ENCODE measurements at places on chromosomes 4 and X. TPM values are rescaled to one million over a fixed set of nuclear protein-coding genes. Genes with fewer than 3 reads are reported as not detected.

- DNase-seq: peak; percentile 9
Observed at GRCh38 chr4:151674804-151675391, 85.9 kb downstream of the GATB start.

GRCh38 chrX:154046031-154046781, 26.5 kb upstream of the IRAK1 start:
- DNase-seq: no peak

GRCh38 chr4:100306018-100306417, 115.8 kb upstream of the DDIT4L start:
- DNase-seq: no peak

GRCh38 chr4:86530183-86530582, 63.9 kb upstream of the PTPN13 start:
- DNase-seq: no peak

GRCh38 chr4:54215379-54216077, 13.6 kb upstream of the PDGFRA start:
- no peak for DNase-seq

DNA sequence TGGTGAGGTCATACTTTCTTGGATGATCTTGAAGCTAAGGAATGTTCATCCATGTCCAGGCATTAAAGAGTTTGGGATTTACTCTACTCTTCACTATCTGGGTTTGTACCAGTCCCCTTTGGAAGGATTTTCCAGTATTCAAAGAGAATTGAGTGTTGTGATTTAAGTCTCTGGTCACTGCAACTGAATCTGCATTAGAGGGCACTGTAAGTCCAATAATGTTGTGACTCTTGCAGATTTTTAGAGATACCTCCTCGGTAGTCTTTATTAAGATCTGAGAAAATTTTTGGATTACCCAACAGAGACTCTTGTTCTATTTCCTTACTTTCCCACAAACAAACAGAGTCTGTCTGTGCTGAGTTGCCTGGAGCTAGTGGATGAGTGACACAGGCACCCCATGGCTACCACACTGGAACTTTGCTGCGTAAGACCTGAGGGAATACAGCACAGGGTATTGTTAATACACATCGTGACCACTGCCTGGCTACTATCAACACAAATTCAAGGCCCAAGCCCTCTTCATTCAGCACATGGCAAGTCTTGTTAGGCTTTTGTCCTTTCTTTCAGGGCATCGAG, 357.1 kb upstream of the KLHL4 start:
- no peak for DNase-seq

DNA sequence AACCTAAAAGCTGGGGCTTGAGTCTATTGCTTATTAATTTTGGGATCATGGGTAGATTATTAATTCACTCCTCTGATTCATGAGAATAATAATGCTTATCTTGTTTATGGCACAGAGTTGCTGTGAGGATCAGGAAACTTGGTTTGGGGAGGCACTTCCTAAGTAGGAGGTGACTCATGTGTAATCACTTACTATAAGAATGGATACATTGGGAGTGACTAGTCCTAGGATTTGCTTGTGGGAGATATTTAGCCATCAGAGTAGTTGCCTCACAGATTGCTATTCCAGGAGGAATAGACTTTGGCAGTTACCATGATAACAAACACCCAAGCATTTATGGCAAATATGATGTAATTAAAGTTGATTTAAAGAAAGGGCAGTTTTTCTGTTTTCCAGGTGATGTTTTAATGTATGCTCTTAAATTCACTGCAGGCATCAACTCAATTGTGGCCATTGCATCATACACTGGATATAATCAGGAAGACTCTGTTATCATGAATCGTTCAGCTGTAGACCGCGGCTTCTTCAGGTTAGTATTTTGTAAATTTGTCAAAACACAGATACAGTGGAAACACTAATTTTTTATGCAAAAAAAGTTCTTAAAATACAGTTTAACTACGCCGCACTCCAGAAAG, 41.9 kb downstream of the POLR2B start:
- DNase-seq: no peak

- no peak for DNase-seq
Observed at GRCh38 chr4:78291277-78291676, 234.2 kb downstream of the FRAS1 start.

DNA sequence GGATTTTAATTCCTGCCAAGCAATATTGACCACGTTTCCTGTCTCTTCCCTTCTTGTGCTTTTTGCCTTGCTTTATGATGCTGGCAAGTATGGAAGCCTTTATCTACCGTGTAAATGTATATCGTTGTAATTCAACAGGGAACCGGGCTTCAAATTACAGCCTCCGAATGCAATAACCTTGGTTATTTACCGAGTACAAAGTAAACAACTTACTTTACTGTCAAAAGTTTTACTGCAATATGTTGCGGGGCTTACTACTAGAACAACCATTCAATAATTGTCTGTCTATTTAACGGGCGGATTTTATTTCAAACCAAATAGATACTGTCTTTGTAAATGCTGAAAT, 73.1 kb downstream of the PALLD start:
- no peak for DNase-seq

GRCh38 chr4:30610361-30610760, 109.8 kb upstream of the PCDH7 start:
- no peak for DNase-seq

GRCh38 chr4:74970577-74970976, 37.7 kb downstream of the PARM1 start:
- no peak for DNase-seq

The HSFX1 gene
- 1.4 TPM for total RNA-seq

The MAOA gene
- total RNA-seq: 0.45 TPM

The HS6ST2 gene
- total RNA-seq: 14.2 TPM

The ZAR1 gene
- 0.27 TPM for total RNA-seq

The P2RY4 gene
- not detected for total RNA-seq
